ENCODE measurements at places on chromosomes 11 and 22.

DNA sequence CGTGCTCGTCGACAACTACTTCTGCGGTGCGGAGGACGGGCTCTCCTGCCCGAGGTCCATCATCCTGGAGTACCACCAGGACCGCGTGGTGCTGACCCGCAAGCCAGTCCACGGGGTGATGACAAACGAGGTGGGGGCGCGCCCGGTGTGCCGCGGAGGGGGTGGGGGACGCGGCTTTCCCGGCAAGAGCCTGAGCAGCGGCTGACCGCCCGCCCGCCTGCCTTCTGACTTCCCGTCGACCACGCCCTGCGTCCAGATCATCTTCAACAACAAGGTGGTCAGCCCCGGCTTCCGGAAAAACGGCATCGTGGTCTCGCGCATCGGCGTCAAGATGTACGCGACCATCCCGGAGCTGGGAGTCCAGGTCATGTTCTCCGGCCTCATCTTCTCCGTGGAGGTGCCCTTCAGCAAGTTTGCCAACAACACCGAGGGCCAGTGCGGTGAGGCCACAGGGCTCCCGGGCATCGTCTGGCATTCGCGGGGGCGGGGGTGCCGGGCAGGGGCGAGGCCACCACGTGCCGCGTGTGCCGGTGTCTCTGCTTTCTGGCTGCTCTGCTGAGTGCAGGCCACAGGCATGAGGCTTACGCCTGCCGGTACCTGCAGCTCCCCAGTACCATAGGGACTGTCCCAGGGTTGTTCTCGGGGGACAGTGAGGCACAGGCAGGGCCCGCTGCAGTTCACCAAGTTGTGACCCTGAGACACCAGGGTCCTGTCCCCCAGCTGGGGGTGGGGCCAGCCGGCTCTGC, 28.5 kb upstream of the MUC5B start:
- DNase-seq: no peak

DNA sequence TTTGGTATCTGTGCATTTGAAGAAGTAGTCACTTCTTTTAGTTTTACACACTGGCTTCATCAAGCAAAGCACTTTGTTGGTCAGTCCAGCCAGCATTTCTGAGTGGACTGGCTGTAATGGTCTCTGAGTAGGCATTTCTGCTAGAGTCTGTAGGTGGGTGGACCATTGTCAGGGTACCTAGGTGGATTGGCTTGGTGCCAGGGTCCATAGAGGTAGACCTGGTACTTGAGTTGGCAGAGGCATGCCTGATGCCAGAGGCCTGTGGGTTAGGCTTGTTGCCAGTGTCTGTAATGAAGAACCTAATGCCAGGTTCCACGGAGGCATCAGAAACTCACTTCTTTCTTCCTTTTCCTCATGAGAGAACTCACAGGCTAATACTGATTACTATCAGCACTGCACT, 157.9 kb upstream of the C11orf87 start:
- DNase-seq: no peak

- DNase-seq: no peak
Measured at GRCh38 chr11:121268581-121268980, 24.0 kb upstream of the SC5D start.

GRCh38 chr11:133929401-133930052, 27.2 kb downstream of the IGSF9B start:
- DNase-seq: no peak

DNA sequence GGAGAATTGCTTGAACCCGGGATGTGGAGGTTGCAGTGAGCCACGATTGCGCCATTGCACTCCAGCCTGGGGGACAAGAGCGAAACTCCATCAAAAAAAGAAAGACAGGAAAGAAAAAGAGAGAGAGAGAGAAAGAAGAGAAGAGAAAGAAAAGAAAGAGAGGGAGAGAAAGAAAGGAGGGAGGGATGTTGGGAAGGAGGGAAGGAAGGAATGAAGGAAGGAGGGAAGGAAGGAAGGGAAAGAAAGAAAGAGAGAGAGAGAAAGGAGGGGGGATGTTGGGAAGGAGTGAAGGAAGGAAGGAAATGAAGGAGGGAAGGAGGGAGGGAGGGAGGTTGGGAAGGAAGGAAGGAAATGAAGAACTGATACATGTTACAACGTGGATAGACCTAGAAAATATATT, 12.3 kb upstream of the SPINDOC start:
- DNase-seq: no peak
